ENCODE measurements at places on chromosomes 3 and 15.

- peak; percentile 70 for DNase-seq
Measured at GRCh38 chr15:31365655-31366127, 39.1 kb downstream of the KLF13 start.

DNA sequence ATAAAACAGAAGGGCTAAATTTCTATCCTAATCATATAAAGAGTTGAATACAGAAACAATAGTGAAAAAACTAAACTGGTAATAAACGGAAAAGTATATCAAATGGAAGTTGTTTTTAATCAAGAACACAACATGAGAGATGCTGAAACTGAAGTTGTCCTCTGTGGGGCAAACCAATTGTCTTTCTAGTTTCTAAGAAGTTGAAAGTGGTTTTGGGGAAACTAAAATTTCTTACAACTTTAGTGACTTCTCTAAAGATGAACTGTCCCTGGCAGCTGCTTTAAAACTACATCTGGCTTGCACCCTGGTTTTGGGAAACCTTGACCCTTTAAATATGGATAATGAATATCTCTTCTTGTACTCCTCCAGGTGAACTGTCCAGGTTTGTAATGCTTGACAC, 155.6 kb downstream of the ADAM10 start:
- DNase-seq, result no peak

DNA sequence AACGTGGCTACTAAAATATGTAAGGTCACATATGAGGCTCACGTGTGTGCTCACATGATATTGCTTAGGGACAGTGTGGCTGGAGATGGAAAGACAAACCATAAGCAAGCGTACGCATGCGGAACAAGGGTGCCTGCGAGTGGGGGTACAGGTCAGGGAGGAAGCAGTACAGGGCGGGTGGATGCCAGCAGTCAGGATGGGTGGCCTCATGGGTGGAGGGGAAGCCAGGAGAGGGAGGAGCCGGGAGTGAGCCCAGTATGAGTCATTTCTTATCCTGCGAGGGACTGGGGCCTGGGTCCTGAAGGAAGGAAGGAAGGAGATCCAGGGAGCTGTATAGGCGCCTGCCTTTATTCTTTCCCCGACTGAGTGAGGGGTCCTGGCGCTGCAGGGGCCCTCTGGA, 42.0 kb upstream of the CGNL1 start:
- DNase-seq, result no peak

- no peak for DNase-seq
Measured at GRCh38 chr15:61796056-61796455, 264.2 kb downstream of the VPS13C start.

DNA sequence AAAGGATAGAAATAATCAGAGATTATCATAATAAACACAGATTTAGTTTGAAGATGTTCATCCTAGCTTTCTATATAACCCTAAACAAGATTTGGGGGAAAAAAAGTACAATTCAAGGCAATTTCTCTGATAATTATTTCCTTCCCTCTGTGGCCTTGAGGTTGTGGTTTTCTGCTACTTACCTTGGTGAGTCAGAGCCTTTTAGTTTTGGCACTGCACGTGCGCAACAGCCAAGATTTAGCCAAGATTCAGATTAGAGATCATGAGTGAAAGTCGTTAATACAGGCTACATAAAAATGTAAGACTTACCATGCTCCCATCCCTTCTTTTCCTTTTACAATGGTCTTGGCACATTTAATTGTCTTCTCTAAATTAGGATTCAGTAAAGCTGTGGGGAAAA, 6.7 kb downstream of the LYZL4 start:
- no peak for DNase-seq

DNA sequence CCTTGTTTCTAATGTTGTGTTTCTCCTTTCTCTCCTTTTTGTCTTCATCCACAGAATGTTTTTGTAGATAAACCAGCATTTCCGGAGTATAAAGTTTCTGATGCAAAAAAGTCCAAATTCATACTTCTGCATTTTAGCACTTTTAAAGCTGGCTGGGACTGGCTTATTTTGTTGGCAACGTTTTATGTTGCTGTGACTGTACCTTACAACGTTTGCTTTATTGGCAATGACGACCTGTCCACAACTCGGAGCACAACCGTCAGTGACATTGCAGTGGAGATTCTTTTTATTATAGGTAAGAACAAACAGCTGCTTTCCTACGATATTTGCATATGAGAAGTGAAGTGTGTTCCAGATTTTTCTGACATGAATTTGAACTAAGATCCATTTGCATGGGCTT, 199.4 kb downstream of the KCNH8 start:
- DNase-seq, result no peak

DNA sequence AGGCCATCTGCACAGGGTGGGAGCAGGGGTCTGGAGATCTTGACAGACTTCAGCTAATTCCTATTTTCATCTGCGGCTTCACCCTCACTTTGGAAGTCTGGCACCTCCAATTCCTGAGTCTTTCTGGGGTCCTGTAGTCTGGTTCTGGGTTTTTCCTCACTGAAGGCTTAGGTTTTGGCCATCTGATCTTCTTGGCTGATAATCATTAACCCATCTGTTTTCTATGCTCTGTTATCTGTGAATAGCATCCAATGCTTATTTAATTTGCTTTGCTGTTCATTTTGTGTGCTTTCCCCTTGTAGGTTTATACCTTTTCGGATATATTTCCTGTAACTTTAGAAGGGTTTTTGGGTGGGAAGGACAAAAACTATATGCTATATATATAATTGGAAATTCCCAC, 17.6 kb downstream of the TATDN2 start:
- DNase-seq, result no peak

Data from iPS-NIHi11 (cell line).